ENCODE measurements at places on chromosomes 13 and 19. TPM values are rescaled to one million over a fixed set of nuclear protein-coding genes. Genes with fewer than 3 reads are reported as not detected.

The ZNF607 gene
- 18.0 TPM for total RNA-seq

The NLRP5 gene
- under 0.01 TPM for total RNA-seq

The SACS gene
- 142 TPM for total RNA-seq

The USHBP1 gene
- 1.8 TPM for total RNA-seq

The BLOC1S3 gene
- total RNA-seq = 4.4 TPM

The ZNF491 gene
- 14.8 TPM for total RNA-seq
